Stimulated activated CD8-positive, alpha-beta memory T cell treated with anti-CD3 and anti-CD28 coated beads, Interleukin-4, amount 100 ng/mL, for 1 hour (primary cell): ENCODE measurements at places on chromosomes 1 and 21.

DNA sequence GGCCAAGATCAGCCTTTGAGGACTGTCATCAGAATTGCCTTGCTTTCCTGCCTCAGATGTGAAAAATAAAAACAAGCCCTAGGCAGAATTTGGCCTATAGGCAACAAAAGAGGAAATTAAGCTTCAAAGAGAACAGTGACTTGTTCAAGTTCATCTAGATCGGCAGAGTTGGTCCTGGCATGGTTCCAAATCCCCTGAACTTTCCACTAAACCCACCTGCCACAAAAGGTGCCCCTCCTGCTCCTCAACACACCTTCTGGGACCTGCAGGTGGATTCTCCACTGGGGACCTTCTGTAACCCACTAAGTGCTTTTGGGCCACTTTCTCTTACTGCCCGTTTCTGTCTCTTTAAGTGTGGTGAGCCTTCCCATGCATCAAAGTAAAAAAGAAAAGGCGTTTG lies 42.5 kb upstream of the LRRN2 start:
- no peak for DNase-seq

DNA sequence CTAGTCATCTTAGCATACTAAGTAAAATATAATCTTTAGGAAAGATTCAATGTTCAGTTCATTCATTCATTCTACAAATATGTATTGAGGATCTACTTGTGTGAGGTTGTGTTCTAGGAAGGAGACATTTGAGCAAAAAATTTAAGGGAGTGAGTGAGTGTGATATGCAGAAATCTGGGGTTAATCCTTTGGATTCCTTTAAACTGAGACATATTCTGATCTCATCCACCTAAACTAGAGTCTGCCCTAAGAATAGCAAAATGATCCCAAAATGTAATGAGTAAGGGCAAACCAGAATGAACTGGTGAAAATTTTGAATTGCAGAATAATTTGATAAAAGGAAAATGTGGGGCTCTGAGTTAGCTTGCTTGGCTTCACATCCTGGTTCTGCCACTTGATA lies 8.6 kb downstream of the UBE2U start:
- DNase-seq, result no peak

- DNase-seq, result no peak
Measured at GRCh38 chr1:9476790-9477463, 62.3 kb upstream of the SLC25A33 start.

DNA sequence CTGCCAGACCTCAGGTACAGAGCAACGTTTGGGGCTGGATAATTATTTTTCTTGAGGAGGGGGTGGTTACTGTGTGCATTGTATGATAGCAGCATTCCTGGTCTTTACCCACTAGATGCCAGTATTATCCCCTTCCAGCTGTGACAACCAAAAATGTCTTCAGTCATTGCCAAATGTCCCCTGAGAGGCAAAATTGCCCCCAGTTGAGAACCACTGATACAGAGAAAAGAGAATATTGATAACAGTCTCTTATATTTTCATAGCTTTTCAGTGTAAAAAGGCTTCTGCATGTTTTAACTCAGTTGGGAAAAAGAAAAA lies 51.8 kb upstream of the SYT14 start:
- DNase-seq, result no peak

- no peak for DNase-seq
Measured at GRCh38 chr1:189708674-189709073, 769.0 kb downstream of the BRINP3 start.

DNA sequence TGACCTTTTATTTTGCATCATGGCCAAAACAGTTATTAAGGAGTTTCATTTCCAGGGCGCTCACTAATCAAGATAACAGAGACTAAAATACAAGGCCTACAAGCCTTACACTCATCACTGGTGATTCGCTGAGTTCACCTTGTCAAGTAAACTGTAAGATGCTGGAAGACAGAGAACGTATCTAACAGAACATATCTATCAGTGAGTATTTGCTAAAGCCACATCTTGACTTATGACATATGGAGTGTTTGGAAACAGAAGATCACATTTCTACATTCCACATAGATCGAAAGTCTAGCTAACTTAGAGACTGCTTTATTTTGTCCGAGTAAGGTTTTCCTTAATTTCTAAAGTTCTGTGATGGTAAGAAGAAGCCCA lies 506.5 kb downstream of the SMYD3 start:
- no peak for DNase-seq

GRCh38 chr1:29789221-29789909 lies 553.0 kb downstream of the PTPRU start:
- DNase-seq, result no peak

DNA sequence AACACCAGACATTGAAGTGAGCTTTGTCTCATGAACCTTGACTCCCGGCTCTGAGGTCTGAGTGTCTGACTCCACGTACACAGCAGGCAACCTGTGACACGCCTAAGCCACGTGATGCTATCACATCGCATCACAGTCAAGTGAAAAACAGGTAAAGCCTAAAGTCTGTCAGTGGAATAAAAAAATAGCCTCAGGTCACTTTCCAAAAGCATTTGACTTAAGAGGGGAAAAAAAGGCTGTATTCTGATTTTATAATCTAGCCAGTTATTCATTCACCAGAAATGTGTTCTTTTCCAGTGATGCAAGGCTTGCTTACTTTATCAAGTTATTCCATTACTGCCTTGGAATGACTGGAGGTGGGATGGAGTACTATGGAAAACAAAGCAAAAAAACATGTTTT lies 163.2 kb upstream of the HMCN1 start:
- DNase-seq, result no peak

DNA sequence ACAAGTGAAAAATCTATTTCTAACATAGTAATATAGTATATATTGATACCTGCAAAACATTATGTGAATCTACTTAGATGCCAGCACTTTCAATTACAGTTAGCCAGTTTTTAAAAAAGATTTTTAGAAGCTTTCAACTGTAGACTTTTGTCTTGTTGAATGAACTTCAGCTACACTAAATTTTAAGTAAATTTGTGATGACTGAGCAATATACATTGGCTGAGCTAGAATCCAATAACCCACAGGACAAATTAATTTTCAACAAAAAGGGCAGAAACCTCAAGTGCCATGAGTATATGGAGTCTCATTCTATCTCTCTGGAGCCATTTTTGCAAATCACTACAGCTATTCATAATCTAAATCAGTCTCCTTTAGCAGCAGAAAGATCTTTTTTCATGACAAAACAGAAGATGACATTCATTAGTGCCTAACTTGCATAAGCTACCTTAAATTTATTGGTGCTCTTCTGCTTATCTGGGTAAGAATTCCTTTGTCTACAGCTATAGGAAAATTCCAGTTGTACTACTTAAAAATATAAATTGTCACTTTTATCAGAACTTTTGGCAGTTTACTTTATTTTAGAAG lies 100.3 kb downstream of the ATG4C start:
- no peak for DNase-seq

DNA sequence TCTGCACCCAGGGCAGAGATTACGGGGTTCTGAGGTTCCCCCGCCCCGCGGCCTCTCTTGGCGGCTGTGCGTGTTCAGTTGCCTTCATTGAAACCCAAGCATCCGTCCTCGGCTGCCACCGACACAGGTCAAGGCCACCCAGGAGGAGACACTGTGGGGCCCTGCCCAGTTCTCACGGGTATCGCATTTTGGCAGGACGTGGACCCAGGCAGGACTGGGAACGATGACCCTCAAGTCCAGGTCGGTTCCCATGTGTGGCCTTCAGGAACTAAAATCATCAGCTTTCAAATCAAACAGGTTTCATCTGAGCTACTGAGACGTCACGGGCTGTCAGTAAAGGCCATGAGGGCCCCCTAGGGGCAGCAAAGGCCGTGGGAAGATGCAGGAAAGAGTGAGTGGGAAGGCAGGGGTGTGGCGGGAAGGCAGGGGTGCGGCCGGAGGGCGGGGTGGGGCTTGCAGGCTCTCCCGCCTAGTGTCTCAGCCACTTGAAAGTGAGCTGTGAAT lies 7.0 kb upstream of the C1orf174 start:
- no peak for DNase-seq

GRCh38 chr1:167433884-167434283 lies 84.4 kb downstream of the CD247 start:
- no peak for DNase-seq

DNA sequence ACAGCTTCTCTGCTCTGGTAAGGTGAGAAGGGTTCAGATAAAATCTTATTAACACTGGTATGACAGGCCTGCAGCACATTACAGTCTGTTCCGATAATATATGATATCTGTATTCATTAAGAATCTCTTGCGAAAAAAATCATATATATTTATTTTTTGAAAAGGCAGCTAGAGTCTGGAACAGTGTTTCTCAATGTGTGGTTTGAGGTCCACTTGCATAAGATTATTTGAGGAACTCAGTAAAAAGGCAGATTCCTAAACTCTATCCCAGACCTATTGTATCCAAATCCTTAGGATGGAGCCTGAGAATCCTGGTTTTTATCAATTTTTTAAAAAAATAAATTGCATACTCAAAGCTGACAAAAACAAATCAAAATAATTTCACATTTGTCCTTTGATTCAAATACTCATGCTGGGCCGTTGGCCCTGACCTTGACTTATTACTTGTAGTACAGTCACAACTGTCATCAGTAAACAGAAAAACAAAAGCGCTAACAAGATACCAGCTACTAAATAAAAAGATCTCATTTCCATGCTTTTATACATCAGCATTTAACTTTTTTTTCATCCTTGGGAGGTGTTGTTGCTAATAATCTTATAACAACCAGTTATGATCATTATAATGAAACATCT lies 60.6 kb downstream of the RGS2 start:
- DNase-seq, result no peak

GRCh38 chr1:230426246-230427093 lies at the start of gene PGBD5:
PGBD5 (minus strand) TSS chr1:230426332; CDS start chr1:230425928, 404 bp downstream.
- peak; percentile 2 for DNase-seq

- DNase-seq, result no peak
Measured at GRCh38 chr1:2145946-2146835, 48.4 kb downstream of the FAAP20 start.

DNA sequence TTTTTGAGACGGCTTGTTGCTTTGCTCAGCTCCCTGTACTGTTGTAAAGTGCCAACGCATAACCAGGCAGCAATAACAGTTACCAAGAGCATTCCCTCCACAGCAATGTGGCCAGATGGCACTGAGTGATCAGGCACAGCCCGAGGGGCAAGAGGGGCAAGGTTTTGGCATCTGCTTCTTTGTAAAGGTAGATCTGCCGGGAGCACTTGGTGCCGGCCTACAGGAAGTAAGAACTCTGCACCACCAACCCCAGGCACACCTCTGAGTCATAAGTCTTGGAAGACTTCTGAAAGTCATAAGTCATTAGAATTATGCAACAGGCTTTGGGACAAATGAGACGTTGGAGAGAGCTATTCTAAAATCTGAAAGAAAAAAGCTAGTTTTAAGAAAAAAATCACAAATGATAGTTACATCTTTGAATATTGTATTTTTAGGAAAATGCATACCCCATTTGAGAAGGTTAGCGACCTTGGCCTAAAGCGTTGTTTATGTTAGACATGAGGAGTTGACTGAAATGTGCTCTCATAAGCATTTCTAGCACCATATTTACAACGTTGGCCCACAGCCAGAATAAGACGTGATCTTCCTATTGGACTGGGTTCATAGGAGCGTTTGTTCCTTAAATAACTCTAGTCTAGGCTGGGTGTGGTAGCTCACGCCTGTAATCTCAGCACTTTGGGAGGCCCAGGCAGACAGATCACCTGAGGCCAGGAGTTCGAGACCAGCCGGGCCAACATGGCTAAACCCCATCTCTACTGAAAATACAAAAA lies 37.7 kb upstream of the MAP10 start:
- no peak for DNase-seq

DNA sequence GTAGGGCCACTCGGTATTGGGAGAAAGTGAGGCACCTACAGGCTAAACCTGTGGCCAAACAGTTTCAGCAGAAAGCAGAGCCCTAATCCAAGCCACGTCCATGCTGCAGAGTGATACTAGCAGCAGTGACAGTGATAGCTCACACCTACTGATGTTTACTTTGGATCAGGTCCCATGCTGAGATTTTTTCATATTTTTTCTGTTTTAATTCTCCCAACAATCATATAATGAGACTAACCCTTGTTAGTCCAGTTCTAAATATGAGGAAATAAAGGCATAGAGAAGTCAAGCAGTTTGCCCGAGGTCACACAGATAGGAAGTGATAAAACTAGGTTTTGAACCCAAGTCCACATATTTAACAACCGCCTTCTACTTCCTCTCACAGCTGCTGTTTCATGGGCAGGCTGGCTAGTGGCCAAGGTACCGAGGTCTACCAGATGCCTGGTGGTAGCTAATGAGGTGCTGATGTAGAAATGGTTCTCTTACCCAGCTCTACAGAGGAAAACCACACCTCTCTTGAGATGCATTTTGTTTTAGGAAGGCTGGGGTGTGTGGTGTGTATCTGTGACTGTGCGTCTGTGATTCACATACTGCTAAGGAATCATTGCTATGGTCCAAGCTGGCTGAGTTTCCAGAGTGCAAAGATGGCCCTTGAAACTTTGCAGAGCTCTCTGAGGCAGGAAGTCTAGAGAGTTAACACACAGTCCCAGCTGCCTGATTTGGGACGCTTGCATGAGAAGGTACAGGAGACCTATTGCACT lies 80.3 kb upstream of the ARTN start:
- DNase-seq, result peak; percentile 21
